ENCODE measurements at places on chromosomes 2 and 18. TPM values are rescaled to one million over a fixed set of nuclear protein-coding genes. Genes with fewer than 3 reads are reported as not detected.

DNA sequence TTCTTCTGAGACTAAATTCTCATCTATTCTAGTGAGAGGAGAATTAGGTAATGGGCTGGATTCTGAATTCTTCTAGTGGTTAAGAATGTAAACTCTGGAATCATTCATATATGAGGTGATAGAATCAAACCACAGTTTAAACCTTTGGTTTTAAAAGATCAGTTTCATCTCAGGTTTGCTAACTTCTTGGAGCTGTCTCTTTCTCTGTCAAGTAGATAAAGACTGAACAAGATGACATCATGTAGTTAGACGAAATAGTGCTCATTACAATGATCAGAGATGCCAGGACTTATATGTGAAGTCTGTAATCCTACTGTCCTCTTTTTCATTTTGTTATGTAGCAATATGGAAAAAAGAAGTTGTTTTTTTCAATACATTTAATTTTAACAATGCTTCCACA is 4.9 kb downstream of the CEBPZOS start:
- no peak for DNase-seq

DNA sequence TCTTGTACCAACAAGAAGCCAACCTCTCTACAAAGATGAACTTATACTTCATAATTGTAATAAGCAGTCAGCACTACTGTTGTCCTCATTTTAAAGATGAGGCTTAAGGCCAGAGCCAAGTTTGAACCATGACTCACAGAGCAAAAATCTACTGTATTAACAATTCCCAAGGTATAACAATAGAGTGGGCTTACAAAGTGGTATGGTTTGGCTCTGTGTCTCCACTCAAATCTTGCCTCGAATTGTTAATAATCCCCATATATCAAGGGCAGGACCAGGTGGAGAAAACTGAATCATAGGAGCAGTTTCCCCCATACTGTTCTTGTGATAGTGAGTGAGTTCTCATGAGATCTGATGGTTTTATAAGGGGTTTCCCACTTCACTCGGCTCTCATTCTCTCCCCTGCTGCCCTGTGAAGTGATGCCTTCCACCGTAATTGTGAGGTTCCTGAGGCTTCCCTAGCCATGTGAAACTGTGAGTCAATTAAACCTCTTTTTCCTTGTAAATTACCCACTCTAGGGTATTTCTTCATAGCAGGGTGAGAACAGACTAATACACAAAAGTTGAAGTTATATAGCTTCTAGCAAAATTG is 19.5 kb downstream of the MRPL44 start:
- no peak for DNase-seq

GRCh38 chr18:22422909-22423548 is 5.3 kb upstream of the CTAGE1 start:
- DNase-seq, result no peak

DNA sequence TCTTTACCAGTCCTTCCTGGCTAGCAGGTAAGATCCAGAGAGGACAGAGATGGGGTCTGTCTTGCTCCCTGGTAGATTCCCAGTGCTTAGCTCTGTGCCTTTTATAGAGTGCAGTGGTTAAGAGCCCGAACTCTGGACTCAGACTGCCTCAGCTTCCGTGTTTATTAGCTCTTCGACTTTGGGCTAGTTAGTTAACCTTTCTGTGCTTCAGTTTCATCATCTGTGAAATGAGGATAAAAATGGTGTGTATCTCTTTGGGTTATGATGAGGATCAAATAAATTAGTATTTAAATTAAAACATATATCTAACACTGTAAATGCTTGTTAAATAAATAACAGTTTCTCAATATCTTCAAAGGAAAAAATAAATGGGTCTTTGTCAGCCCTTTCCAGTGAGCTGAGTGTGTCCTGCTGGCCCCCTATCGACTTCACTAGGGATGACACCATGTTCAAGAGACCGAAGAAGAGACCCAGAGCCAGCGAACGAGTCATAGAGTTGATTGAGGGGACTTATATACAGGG is 38.2 kb downstream of the CERS6 start:
- DNase-seq, result no peak

DNA sequence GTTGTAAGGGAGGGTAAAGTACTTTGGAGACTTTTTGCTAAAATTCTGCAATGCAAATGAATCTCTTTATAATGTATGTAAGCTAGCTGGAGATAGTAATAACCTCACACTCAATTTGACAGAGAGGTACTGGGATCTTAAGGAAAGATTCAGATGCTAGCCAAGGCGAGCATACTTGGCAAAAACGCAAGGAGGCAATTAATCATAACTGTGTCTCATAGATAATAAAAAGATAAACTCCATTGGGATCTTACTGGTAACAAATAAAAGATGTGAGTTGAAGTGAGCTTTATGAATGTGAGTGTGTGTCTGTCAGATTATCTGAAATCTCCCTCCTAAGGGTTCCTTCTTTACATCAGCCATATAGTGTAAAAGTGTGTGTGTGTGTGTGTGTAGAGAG is 533.0 kb downstream of the TMX3 start:
- no peak for DNase-seq

GRCh38 chr18:13220361-13220991 is 1.9 kb downstream of the LDLRAD4 start:
- no peak for DNase-seq

DNA sequence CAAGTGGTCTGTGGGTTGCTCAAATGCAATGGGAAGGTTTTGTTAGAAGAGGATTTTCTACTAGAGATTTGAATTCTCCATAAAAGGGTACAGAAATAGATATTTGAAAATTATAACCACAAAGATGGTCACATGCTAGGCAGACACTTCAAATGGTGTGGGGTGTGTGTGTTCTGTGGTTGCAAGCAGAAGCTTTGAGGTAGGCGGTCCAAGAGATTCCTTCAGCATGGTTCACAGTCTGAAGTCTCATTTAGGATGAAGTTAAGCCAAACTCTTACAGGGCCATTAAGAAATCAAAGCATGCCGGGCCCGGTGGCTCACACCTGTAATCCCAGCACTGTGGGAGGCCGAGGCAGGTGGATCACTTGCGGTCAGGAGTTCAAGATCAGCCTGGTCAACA is 38.3 kb upstream of the RMDN2 start:
- DNase-seq, result no peak

GRCh38 chr18:5606951-5607350 is 63.2 kb upstream of the EPB41L3 start:
- no peak for DNase-seq

- no peak for DNase-seq
Observed at GRCh38 chr2:240233885-240234502, 93.5 kb upstream of the OTOS start.

DNA sequence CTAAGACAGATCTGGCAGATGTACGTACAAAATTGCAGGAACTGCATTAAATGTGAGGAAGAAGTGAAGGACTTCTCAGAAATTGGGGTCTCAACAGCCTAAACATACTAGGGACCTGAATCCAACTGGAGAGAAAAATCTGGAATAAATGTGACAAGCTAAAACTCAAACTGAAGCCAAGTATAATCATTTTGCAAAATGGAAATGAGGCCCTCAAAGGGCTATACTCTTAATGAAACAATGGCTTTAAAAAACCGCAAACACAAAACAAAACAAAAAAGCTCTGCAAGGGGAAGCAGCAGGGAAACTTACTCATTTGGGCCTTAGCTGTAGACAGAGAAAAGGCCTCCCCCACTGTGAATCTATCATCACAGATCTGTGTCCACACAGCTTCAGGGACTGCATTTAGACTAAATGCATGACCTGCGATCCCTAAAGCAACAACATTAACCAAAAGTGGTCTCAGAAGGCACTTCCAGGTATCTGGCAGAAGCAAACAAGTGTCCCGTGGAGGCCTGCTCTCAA is 63.2 kb downstream of the CCBE1 start:
- DNase-seq, result no peak

- DNase-seq, result no peak
Observed at GRCh38 chr18:58106289-58107070, 62.5 kb downstream of the NEDD4L start.

DNA sequence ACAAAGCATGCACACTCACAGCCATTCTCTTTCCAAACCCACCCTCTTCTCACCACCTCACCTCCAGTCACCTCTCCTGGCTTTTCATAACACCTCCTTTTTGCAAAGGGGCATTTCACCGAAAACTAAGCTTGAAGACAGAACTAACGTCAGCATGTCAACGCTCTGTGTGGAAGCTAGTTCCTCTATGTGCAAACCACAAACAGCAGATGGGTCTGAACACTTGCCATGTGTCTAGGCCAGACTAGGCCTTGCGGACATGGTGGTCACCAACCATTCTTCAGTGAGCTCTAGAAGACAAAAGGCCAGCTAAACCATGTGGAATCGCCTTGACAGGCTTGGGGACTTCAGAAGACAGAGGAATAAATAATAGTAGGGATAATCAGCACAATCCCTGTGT is 148.5 kb downstream of the TXNL1 start:
- DNase-seq, result no peak

- no peak for DNase-seq
Observed at GRCh38 chr18:48037481-48038271, 107.2 kb upstream of the SMAD2 start.

DNA sequence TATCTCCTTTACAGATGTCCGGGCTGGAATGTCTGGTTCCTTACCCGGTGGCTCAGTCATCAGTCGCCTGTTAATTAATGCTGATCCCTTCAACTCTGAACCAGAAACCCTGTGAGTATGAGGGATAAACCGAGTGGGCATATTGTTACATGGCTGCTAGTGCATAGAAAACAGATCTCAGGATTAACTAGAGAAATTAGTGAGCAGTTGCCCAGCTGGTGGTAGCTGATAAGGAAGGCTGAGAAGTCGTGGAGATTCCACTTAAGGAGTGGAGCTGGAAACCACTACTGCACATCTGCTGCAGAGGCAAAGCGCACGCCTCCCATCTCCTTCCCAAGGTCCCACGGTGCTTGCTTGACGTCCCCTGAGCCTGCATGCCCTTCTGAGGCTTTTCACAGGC is 97.7 kb downstream of the DGKD start:
- DNase-seq, result no peak

DNA sequence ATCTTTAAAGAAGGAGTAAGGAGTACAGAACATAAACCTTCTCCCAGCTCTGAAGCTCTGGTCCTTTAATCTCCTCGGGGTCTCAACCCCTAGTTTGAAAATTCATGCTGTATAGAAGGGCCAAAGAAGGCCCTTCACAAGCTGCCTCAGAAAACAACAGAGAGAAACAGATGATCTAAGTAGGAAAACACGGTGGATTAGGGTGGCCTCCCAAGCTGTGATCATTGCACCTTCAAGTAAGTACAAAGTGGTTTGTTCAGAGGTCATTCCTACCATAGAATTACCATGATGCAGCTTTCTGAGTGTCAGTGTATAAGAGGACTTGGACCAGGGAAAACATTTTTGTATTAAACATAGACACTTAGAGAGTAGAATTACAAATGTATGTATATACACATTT is 10.9 kb downstream of the TMEM169 start:
- DNase-seq, result no peak

GRCh38 chr18:74242438-74243096 is 49.2 kb downstream of the CYB5A start:
- no peak for DNase-seq

DNA sequence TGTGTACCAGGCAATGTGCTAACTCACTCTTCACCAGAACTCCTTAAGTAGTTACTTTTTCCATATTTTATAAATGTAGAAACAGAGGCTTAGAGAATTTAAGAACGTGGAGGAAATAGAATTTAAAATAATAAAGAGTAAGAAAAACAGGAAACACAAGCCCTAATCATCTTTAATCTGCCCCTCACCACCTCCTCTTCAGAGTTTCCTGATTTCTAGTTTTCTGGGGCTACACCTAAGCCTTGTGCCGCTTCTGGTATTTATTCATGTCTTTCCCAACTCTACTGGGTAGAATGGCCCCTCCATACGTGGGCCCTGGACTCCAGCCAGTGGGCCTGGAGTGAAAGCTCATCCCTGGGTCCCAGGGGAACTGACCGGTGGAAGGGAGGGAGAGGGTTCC is 85.4 kb downstream of the RTN4 start:
- no peak for DNase-seq

MARS2 gene
- total RNA-seq, result 27.2 TPM

AKAIN1 gene
- total RNA-seq, result not detected

VAMP5 gene
- total RNA-seq, result 4.7 TPM

PROKR1 gene
- 3.9 TPM for total RNA-seq

LRRC30 gene
- total RNA-seq, result not detected

Data from H1 (cell line).